ENCODE measurements at places on chromosomes 6 and 20.

DNA sequence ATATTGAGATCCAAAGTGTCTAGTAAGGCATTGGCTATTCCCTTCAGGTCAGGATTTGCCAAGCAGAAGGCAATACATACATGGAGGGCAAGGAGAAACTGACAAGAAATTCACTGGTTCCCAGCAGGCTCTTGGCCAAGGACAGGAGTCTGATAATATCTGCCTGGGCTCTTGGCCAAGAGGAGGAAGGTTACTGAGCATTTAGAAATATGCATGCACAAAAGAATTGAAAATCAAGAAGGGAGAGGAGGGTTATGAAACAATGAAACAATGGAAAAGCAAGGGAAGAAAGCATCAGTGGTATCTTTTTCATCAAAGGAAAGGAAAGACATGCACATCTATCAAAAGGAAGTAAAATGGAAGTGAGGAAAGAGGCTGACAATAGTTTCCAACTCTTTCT, 42.4 kb downstream of the ARHGAP18 start:
- DNase-seq, result no peak

- no peak for DNase-seq
These were observed 532.8 kb downstream of the GRIK2 start for GRCh38 chr6:101926149-101926925.

DNA sequence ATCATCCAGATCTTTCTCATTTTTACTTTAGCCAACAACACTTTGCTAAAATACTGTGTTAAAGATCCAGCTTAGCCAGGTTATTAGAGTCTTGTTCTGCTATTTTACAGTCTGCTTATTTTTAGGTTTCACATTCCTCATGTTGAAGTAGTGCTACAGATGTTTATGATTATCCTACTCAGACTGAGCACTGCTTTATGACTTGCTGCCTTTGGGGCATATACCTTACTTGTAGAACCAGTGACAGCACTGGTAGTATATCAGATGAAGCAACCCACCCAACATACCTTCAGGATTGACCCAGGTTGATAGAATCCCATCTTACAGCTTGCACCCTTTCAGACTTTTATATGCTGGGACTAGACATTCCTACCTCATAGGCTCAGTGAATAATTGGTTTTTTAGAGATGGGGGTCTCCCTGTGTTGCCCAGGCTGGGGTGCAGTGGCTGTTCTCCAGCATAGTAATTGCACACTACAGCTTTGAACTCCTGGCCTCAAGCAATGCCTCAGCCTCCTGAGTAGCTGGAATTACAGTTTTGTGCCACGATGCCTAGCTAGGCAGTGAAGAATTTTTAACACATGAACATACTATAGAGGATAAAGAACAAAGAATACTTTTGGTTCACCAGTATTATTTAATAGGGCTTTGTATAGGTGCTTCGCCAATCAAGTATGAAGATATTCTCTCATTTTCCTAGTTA, 63.8 kb upstream of the DYNLRB1 start:
- DNase-seq, result no peak

GRCh38 chr6:2770171-2770570, 5.0 kb downstream of the WRNIP1 start:
- no peak for DNase-seq

GRCh38 chr20:20585146-20585545, 127.3 kb downstream of the RALGAPA2 start:
- no peak for DNase-seq

DNA sequence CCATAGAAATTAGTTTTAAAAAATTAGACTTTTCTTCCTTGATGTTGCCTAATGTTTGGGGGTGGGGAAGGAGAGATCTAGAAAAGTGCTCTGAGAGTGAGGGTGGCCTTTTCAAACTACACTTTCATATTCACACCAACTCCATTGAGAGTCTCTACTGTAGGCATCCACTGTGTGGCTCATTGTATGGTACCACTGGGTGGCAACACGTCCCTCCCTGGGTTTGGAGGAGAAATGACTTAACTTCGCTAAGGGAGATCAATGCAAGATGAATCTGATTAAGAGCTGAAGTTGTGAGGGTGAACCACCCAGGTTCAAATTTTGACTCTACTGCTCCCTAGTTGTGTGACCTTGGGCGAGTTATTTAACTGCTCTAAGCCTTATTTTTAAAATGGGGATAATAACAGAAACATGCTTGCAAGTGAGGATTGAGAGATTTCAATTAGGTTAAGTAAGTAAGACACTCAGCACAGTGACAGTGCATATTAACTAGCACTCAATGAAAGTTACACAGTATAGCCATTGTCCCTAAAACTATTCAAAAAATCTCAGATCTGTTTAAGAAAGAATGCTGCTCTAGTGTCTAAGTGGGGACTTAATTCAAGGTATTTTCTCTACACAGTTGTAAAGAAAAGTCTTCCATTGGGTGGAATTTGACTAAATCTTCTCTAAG, 193.5 kb upstream of the CNR1 start:
- no peak for DNase-seq
